ENCODE measurements at places on chromosomes 2 and 18.

DNA sequence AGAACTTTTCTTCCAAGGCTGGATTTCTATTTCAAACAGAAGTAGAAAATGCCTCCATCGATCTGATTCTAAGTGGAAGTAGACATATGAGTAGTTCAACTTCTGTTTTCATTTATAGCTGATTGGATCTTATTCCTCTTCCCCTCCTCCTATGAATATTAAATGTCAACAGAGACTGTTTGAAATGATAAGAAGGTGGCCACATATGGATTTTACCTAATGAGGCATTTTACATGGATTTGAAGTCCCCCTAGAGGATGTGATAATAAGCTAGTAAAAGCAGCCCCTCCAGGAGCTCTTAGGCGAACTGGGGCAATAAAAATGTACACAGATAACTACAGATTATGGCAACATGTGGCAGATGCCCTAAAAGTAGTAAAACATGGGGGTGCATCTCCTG lies 71.0 kb downstream of the UPP2 start:
- no peak for DNase-seq

GRCh38 chr2:23806201-23806600 lies 120.7 kb downstream of the ATAD2B start:
- no peak for DNase-seq

GRCh38 chr2:212145121-212145520 lies 393.5 kb downstream of the ERBB4 start:
- peak; percentile 29 for DNase-seq

GRCh38 chr2:32237996-32238395 lies 26.7 kb downstream of the NLRC4 start:
- DNase-seq = no peak

GRCh38 chr2:230356084-230356483 lies 29.1 kb downstream of the SP140L start:
- no peak for DNase-seq

- DNase-seq = no peak
These were observed 4.2 kb upstream of the SAP130 start for GRCh38 chr2:128032092-128032491.

GRCh38 chr2:44061876-44062275 lies 66.1 kb upstream of the LRPPRC start:
- DNase-seq = no peak

- DNase-seq = no peak
These were observed 79.9 kb downstream of the LNPK start for GRCh38 chr2:175922160-175922559.

DNA sequence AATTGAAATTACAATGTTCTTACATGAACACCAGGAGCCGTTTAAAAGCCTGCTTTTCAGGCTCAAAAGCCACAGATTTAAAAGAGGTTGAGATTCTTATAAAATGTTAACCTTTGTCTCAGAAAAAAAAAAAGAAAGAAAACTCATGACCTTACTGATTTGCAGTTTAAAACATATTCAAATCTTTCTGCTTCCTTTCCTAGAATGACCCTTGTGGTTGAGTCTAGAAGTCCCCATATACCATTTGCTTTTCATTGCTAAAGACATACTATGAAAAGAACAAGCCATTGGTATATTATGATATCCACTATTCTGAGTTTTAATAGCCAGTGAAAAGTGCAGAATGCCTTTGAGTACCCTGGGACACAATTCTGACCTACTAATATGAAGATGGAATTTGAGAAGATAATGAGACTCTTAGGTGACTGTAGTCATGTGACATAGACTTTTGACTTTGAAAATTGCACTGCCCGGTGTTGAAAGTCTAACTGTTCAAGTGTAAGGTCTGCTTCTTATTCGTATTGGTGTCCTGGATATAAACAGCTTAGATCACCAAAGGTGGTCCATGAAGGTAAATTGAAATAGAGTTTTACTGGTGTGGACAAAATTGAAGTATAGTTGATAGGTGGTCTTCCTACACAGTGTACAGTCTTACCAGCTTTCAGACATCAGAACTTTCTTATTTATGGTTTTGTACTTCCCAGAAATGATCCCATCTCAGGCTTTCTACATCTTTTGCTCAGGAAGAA lies 117.0 kb downstream of the DOCK10 start:
- no peak for DNase-seq

DNA sequence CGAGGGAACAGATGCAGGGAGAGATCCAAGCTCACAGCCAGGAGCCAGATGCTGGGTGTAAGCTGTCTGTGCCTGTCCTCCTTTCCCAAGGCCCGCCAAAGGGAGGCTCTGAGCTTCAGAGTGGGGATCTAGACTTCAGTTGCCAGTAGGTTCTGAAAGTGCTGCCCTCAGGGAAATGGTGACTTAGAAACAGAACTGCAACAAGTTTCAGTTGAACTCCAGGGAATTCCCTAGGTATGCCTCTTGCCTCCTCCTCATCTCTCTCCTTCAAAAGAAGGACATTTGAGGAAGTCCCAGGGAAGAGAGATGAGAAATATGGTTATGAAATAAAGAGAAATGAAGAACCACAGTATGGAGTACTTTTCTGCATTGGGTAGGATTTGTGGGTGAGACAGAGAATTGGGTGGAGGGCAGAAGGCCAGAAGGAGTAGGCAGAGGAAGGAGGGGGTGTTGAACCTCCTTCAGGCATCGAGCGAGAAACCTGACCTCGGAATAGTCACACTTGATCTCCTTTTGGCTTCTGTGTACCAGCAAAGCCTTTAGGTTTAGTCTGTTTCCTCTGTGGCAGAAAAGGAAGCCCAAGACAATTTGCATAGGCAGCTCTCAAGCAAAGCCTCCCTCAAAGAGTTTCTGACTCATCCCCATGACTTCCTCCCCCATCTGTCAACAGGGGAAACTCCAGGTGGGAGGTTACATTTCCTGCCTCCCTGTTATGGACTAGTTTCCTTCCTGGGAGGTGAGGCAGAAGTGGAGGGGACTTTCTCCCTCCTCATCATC lies 45.7 kb downstream of the QPCT start:
- DNase-seq = peak; percentile 22

GRCh38 chr2:36561237-36561944 lies 36.6 kb downstream of the FEZ2 start:
- peak; percentile 63 for DNase-seq

DNA sequence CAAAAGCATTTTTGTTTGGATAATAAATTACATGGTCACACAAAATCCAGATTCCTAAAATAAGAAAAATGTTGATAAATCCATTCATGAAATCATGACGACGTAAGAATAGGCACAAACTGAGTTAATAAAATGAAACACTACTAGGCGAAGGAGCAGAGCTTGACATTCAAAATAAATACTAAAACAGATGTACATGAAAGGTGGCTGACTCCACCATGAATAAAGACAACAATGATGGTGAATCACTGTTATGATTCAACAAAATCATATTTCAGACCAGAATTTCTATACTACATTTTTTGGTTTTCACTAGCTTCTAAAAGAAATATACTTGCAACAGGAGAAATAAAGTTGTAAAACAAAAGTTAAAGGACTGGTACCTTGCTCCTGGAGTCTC lies 122.0 kb upstream of the RNU4ATAC start:
- no peak for DNase-seq

DNA sequence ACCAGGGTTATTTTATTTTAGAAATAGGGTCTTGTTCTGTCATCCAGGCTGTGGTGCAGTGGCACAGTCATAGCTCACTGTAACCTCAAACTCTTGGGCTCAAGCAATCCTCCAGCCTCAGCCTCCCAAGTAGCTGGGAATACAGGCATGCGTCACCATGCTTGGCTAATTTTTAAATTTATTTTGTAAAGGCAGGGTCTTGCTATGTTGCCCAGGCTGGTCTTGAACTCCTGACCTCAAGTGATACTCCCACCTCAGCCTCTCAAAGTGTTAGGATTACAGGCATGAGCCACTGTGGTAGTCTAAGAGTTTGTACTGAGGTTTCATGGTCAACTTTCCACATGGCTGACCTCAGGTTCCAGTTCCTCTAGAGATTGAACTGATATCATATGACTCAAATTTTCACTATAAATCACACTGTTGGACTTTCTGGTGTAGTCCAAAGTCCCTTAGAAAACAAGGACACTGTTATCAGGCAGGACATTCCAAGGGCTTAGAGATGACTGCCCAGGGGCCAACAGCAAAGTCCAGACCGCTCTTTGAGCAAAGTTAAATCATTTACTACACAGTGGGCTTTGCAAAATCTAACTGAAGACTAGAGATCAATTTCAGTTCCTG lies 82.0 kb upstream of the MEX3C start:
- no peak for DNase-seq

- DNase-seq = no peak
These were observed 81.7 kb downstream of the GLI2 start for GRCh38 chr2:120817136-120817955.

DNA sequence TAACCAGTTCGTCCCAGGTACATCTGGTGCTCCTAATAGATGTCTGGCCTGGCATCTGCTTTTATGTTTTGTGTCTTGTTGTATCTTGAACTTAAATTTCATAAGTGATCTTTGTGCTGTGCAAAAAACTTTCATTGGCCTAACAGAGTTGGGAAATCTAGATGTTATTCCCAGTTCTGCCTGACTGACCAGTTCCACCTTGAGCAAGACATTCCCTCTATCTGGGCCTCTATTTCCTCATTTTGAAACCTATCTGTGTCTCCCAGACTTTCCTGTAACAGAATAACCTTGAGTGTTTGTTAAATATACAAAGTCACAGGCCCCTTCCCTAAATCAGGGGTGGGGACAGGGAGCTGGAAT lies 90.5 kb upstream of the MSH2 start:
- no peak for DNase-seq

- DNase-seq = no peak
These were observed 93.8 kb downstream of the PMAIP1 start for GRCh38 chr18:59993560-59993959.

GRCh38 chr2:180012523-180012922 lies 5.4 kb upstream of the CWC22 start:
- no peak for DNase-seq

DNA sequence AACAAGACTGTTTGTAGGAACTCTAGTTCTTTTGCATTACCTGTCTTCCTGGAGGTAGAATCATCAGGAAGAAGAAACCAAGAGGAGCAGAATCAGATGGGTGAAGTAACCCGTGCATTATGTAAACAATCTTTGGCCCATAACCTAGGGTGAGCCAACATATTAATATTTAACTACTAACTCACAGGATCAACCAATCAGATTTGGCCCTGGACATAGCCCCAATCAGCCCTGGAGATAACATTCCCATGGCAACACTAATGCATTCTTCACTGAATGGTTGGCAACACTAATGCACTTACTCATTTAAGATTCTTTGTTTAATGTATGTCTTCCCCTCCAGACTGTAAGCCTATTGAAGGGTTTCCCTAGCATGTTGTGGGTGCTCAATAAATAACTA lies 72.0 kb upstream of the CTAGE1 start:
- no peak for DNase-seq

GRCh38 chr2:224362094-224362493 lies 39.8 kb downstream of the FAM124B start:
- no peak for DNase-seq

GRCh38 chr2:3075991-3076340 lies 301.7 kb downstream of the EIPR1 start:
- DNase-seq = no peak

GRCh38 chr2:64140665-64141200 lies 3.5 kb downstream of the PELI1 start:
- DNase-seq = no peak

GRCh38 chr2:68738906-68739594 lies 4.4 kb downstream of the ARHGAP25 start:
- DNase-seq = no peak

DNA sequence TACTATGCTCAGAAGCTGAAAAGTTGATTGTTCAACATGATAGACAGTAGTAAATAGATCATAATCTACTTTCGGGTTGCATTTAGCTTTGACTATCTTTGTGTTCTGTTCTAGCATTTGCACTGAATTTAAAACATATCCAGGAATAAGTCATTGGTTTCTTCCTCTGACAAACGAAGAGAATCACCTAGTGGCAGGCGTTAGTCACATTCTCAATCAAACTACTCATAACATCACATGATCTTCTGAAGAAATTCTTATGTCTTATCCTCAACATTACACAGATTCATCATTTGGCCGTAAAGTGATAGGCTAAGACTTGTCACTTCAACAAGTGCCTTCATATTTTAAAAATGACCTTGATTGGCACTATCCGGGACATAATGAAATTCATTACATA lies 63.6 kb upstream of the TTC21B start:
- no peak for DNase-seq

DNA sequence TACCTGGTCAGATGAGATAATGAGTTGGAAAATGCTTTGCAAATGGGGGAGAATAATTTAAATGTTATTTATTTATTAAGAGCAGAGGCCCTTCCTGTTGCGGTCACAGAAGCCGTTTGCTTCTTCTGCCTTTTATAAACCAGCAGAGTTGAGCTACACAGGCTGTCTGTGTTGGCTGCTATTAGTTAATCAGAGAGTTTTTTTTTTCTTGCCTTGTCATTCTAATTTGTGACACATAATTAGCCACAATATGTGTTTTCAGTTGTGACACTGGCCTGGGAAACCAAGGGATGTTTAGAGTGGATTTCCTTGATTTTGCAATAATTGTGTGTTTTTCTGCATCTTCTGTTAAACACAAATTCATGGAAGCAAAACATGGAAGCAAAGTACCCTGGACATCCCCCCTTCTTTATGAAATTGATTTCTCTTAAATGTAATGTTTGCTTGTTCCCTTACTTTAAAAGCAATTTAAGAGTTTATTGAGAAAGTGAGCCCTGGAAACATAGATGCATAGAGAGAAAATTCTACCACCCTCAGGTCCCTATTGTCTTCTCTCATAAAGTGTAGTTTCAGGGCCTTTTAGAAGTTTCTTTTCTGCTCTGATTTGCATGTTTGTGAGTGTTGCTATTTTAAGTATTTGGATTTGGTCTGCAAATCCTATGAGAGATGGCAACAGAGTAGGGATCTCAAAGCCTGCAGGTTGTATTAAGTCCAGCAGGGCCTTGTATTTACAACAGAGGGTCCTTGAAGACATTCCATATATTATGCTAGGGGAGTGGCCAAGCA lies 22.8 kb upstream of the IL37 start:
- peak; percentile 54 for DNase-seq

DNA sequence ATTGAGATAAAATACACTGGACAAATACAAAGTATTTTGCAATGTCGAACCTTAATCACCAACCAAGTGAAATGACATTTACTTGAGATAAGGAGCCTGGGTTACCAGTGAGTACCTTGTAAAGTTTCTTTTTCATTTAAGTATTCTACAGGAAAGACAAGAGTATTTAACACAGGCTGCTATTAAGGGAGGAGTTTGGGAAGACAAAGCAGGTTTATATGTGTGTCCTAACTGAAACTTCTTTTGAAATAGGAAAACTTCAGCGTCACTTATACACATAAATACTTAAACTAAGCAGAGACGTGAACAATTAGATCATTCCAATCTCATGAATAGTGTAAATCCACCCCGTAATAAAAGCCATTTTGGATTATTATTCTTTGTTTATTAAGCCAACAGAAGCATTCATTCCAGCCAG lies 126.7 kb upstream of the CYP26B1 start:
- peak; percentile 18 for DNase-seq

Measured in H4 (cell line).